Cerebellar nuclear complex (tissue), 1 donor: ENCODE measurements at places on chromosomes 7 and 10.

DNA sequence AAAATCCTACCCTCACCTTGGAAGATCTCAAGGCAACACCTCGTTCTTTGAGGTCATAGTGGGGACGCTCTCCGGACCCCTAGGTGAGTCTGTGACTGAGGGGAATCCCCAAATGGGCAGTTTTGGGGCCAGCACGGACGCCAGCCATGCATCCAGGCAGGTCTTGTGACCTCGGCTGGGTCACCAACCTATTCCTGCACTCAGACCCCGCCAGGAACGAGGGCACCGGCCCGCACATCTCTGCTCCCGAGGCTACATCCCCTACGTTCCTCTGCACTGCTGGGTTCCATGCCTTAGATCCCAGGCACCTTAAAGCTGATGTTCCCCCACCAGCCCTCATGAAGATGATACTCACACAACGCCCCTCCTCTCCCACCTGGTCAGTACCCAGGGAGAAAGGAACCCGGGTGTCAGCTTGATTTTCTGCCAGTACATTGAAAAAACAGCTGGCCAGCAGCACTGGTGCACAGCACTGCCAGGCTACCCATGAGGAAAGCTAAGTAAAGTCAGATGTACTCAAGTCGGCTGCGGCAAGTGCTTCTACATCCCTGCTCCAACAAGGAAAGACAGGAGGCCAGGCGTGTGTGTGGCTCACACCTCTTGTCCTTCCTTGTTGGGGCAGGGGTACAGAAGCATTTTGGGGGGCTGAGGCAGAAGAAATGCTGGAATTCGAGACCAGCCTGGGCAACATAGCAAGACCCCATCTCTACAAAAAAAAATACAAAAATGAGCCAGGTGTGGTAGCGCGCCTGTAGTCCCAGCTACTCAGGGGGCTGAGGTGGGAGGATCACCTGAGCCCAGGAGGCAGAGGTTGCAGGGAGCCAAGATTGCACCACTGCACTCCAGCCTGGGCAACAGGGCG, 48.1 kb downstream of the DIP2C start:
- no peak for DNase-seq

GRCh38 chr10:29150010-29150409, 138.9 kb upstream of the LYZL1 start:
- no peak for DNase-seq

DNA sequence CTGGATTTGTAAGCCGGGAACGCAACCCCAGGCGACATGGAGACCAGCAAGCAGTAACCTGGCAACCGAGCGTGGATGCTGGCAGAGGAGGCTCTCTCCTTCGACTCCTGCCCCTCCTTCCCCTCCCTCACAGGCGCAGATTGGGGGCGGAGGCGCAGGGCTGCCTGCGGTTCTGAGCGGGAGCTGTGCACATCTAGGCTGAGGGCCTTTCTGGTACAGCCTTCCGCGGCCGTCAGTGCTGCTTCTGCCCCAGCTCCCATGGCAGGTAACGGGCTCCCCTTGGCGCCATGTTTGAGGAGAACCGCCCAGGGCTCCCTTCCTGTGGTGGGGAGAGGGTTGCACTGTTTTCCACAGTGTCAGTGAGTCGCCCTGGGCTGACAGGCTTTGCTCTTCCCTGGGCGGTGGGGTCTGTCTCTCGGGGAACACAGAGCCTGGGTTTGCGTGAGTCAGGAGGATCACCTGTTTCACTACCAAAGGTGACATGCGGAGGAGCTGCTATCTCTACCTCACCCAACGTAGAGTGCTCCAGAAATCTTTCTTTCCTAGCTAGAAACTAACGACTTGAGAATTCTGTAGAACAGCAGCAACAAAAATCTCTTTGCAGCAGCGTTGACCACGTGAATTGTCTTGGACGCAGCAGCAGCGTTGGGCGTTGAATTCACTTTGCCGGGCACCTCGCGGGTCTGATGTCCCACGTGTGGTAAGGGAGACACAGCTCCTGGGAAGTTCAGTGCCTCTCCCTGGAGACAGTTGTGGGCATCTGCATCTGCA, 154.8 kb upstream of the COBL start:
- DNase-seq, result no peak

DNA sequence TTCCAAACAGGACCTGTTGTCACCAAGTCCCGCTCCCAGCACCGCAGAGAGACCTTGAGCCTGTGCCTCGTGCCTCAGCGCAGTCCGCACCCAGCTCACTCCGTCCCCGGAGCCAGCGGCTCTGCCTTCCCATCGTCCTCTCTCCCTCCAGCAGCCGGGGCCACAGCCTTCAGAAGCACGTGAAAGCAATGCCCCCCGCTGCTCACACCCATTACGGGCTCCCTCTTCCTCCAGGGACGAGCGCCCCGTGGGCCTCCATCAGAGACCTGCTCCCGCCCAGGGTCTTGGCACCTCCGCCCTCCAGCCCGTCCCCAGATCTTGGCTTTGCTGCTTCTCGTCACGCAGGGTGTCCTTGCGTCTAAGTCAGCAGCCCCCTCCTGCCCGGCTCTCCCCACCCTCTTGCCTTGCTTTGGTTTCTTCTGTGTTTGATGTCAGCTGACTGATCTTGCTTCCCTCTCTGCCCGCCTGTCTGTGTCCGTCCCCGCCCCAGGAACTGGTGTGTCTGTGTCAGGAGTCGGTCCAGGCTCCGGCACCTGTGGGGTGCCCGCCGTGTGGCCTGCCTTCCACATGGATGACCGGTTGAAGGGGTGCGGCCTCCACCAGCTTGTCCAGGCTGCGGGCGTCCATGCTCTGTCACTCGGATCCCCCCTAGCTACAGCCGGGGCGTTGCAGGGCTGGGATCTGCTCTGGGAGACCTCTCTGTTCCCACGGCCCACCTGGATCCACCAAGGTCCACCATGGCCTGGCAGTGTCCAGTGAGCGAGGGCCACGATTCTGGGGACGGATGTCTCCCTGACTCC, 61.9 kb downstream of the FOXL3 start:
- DNase-seq, result no peak

DNA sequence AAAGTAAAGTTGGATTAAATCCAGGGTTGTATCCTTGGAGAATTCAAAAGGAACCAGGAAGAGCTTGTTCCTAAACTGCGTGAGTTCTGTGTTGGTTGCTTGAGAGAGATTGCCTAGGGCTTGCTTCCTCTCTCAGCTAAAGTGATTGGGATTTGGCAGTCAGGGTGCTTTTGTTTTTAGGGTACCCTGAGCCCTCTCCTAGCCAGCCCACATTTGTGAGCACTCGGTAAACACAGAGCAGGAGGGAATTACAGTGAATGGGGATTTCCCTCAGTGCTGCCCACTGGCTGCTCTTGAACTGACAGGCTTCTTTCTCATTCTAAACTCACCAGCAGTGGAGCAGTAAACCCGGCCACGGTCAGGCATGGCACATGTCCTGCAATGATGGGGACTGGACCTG, 146.9 kb downstream of the TPST1 start:
- no peak for DNase-seq

DNA sequence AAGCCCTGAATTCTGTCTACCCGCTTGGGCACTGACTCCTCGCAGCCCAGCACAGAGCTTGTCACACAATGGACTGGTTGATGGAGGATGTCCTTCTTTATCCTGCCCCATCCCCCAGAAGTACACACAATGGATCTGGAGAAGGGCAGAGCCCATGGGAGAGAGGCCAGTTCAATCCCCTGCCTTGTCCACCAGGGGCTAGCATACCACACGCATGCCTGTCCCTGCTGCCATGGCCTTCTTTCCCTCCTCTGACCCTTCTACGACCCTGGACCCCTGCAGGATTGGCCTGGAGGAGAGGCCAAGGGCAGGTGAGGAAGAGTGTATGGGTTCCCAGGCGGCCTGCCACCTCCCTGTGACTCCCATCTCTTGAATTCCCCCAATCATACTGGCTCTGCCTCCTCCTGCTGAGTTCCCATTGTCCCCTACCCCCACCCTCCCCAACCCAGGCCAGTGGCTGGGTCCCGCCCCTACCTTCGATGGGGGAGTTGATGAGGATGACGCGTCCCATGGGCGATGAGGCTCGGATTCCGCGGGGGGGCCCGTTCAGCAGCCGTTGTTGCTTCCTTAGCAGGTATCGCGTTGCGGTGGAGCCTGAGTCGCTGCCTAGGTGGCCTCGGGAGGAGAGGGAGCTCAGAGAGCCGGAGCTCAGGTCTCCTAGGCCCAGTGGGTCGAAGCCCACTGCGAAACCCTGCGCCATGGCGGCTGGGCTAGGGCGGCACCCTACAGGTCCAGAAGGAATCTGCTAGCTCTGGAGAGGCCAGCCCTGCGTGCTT, 1.2 kb downstream of the PDZD7 start:
- no peak for DNase-seq

GRCh38 chr10:24893127-24893526, 59.3 kb downstream of the PRTFDC1 start:
- no peak for DNase-seq

GRCh38 chr7:22002726-22003125, 57.0 kb upstream of the CDCA7L start:
- no peak for DNase-seq

DNA sequence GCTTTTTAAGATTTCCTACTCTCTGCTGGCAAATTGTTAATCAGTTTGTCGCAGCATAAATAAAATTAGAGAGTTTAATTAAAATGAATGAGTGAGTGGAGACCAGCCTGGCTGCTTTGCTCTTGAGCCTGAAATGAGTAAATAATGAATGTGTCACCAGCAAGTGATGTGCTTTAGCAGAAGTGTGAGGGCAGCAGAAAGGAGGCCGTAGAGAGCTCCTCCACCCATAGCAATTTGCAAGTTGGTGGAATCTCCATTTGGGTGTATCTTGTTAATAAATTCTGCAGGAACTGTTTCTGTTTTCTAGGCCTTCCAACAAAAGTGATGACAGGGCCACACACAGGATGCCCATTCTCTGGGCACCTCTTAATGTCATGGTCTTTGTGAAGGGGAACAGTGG, 18.8 kb upstream of the ERCC6 start:
- DNase-seq, result no peak

GRCh38 chr10:28434063-28434462, 98.9 kb upstream of the WAC start:
- DNase-seq, result no peak

- no peak for DNase-seq
Observed at GRCh38 chr10:99674762-99675161, 15.5 kb downstream of the ENTPD7 start.
